ENCODE measurements at places on chromosomes 13 and 19.

GRCh38 chr13:80305737-80306136 lies 35.2 kb downstream of the SPRY2 start:
- DNase-seq: no peak
- H3K4me1 ChIP-seq: peaks cover 5% of the 10 kb centered on the region
- no peaks in the 10 kb centered on the region for H3K36me3 ChIP-seq
- H3K27ac ChIP-seq: peak overlapping the region; percentile 52
- H3K4me3 ChIP-seq: no peak overlapping the region

- peaks cover 4% of the 10 kb centered on the region for H3K4me1 ChIP-seq
- no peaks in the 10 kb centered on the region for H3K36me3 ChIP-seq
- no peak overlapping the region for H3K27ac ChIP-seq
- H3K27me3 ChIP-seq: no peaks in the 10 kb centered on the region
- DNase-seq: no peak
These were observed 39.7 kb downstream of the CAB39L start for GRCh38 chr13:49403996-49404702.

GRCh38 chr19:47713046-47714021 lies at the start of gene EHD2:
Gene EHD2, plus strand, starts transcription at chr19:47713422. Its CDS starts 3,191 bp downstream, at chr19:47716613.
- peak; percentile 86 for DNase-seq
- peak within 1 kb of the TSS; percentile 86 for H3K27ac ChIP-seq
- H3K36me3 ChIP-seq: peaks cover 14% of the 10 kb centered on the region
- peaks cover 34% of the 10 kb centered on the region for H3K27me3 ChIP-seq

- no peaks in the 10 kb centered on the region for H3K4me1 ChIP-seq
- no peak overlapping the region for H3K27ac ChIP-seq
- DNase-seq: no peak
These were observed 92.9 kb upstream of the SGCG start for GRCh38 chr13:23087880-23088279.

GRCh38 chr13:75693227-75693626 lies 57.1 kb downstream of the LMO7 start:
- H3K36me3 ChIP-seq: no peaks in the 10 kb centered on the region
- DNase-seq: no peak
- H3K4me1 ChIP-seq: no peaks in the 10 kb centered on the region
- H3K27me3 ChIP-seq: no peaks in the 10 kb centered on the region

DNA sequence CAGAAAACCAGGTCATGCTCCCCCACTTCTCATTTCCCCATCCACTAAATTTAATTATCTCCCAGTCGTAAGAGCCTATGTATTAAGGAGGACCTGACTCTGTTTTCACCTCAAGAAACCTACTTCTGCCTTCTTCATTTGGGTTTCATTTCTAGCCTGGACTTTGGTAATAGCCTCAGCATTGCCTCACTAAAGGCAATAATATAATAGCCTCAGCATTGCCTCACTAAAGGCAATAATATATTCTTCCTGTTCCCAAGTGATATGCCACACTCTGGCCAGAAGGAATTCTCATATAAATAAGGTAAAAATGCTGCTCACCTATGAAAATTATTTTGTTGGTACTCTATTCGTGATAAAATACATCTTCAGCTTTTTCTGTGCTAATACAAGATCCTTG lies 993.9 kb downstream of the EFNB2 start:
- H3K4me1 ChIP-seq: no peaks in the 10 kb centered on the region
- no peak for DNase-seq
- no peak overlapping the region for H3K4me3 ChIP-seq
- H3K27me3 ChIP-seq: no peaks in the 10 kb centered on the region
- no peak overlapping the region for H3K27ac ChIP-seq

- peaks cover 47% of the 10 kb centered on the region for H3K4me1 ChIP-seq
- H3K4me3 ChIP-seq: no peak overlapping the region
- peaks cover 11% of the 10 kb centered on the region for H3K36me3 ChIP-seq
- no peak overlapping the region for H3K27ac ChIP-seq
These were observed 2.8 kb downstream of the MYADM start for GRCh38 chr19:53870485-53870844.

GRCh38 chr13:30576528-30576927 lies 41.2 kb upstream of the USPL1 start:
- H3K4me3 ChIP-seq: no peak overlapping the region
- H3K27ac ChIP-seq: no peak overlapping the region
- H3K36me3 ChIP-seq: no peaks in the 10 kb centered on the region
- no peaks in the 10 kb centered on the region for H3K27me3 ChIP-seq
- no peak for DNase-seq

- no peaks in the 10 kb centered on the region for H3K36me3 ChIP-seq
- H3K4me1 ChIP-seq: no peaks in the 10 kb centered on the region
- no peak for DNase-seq
- H3K4me3 ChIP-seq: peak overlapping the region; percentile 93
These were observed 991 bp downstream of the OBI1 start for GRCh38 chr13:78657699-78658629.
